ENCODE measurements at places on chromosomes 5 and 9. TPM values are rescaled to one million over a fixed set of nuclear protein-coding genes. Genes with fewer than 3 reads are reported as not detected.

- peaks cover 50% of the 10 kb centered on the region for H3K4me1 ChIP-seq
- peak overlapping the region; percentile 91 for H3K27ac ChIP-seq
- peak; percentile 60 for DNase-seq
These were observed 10.0 kb upstream of the CCL28 start for GRCh38 chr5:43422143-43422542.

DNA sequence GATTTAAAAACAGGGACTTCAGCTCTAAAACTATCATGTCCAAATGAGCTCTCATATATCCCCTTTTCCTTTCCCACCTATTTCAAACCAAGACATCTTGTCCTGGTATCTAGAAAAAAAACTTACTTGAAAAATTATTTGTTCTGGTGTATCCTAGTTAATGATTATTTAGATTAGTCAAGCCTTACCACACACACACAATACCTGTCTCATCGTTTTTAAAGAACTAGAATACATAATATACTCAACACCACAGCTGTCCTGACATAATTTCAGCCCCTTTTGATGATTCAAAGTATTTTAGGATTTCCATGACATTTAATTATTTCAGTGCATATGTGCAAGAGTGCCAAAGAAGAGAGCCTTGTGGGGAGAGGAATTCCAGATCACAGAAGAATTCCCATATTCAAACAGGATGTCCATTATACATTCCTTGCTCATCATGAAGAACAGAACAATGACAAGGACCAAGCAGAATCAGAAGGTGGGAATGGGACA, 233.7 kb downstream of the SMARCA2 start:
- no peak for DNase-seq
- H3K36me3 ChIP-seq, result no peaks in the 10 kb centered on the region
- no peaks in the 10 kb centered on the region for H3K27me3 ChIP-seq
- no peak overlapping the region for H3K27ac ChIP-seq

DNA sequence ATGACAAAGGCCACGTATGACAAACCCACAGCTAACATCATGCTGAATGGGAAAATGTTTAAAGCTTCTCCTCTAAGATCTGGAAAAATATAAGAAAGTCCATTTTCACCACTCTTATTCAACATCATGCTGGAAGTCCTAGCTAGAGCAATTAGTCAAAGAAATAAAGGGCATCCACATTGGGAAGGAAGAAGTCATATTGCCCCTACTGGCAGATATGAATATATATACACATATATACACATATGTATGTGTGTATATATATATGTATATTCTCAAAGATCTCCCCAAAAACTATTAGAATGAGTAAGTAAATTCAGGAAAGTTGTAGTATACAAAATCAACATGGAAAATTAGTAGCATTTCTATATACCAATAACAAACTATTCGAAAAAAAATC, 17.1 kb downstream of the APBA1 start:
- H3K27me3 ChIP-seq, result peaks cover 4% of the 10 kb centered on the region
- no peak for DNase-seq
- no peak overlapping the region for H3K4me3 ChIP-seq
- no peak overlapping the region for H3K27ac ChIP-seq
- no peaks in the 10 kb centered on the region for H3K36me3 ChIP-seq

OTP gene
- total RNA-seq, result not detected

MARCHF11 gene
- not detected for total RNA-seq
